Epithelial cell of proximal tubule (primary cell): ENCODE measurements at places on chromosomes 4 and X. TPM values are rescaled to one million over a fixed set of nuclear protein-coding genes. Genes with fewer than 3 reads are reported as not detected.

DNA sequence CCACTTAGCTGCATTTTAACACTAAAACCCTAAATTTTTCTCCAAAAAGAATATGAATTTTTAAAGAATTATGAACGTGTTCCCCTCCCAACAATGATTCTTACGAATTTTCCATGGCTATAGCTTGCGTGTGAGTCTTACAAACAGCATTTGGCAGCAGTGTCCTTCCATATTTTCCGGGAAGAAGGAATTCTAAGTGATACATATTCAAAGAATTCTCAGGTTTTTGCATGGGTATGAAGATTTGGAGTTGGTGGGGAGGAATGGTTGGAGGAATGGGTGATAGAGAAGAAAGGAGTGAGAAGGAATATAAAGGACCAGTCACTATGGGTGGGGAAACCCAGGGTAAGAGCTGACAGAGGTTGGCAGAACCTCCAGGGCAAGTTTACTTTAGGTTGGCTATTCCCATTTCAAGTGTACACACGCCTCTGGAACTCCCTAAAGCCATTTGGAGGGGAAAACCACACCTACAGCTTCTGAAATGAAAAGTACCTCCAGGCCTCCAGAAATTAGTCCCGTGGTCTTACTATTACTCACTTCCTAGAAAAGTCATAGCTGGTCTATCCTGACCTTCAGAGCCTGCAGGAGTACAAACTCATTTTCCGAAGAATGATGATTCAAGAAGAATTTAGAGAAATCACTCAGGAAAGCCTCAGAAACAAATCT lies 420.8 kb upstream of the DIPK2B start:
- DNase-seq: peak; percentile 30

GRCh38 chr4:7104366-7105031 lies 36.6 kb upstream of the GRPEL1 start:
- DNase-seq: no peak

DNA sequence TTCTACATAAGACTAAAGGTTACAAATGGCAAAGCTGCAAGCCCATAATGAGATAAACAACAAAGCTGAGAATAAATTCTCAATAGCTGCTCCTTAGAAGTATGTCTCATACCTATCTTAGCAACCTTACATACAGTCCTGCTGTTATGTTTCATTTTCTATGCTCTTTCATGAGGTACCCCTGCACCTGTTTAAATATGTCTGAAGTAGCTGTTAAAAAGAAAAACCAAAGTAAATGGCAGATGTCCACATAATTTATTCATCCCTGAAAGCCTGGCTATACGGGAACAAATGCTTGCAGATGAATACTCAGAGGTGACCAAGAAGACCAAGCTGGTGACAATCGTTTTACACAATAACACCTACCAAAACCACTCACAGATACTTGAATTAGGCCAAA lies 22.5 kb downstream of the PPA2 start:
- no peak for DNase-seq

DNA sequence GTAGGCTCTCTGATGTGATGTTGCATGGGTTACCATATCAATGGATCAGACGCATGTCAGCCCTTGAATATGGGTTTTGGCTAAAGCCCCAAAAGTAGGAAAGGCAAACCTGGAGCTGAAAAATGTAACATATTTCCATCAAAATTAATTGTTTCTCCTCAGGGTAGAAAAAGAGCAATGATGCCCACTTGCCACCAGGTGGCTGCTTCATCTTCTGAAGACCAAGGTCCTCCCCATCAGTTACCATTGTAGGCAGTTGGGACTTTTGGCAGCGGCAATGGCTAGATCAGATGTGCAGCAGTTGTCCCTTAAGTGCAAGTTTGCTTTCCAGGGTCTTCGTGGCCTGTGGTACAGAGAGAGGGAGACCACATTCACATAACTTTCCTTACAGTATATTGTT lies 118.2 kb downstream of the NAF1 start:
- DNase-seq: peak; percentile 4

GRCh38 chrX:79082899-79083298 lies 61.6 kb upstream of the GPR174 start:
- DNase-seq: no peak

GRCh38 chr4:165631208-165631894 lies 241.7 kb upstream of the TLL1 start:
- no peak for DNase-seq

- no peak for DNase-seq
Measured at GRCh38 chrX:150352114-150352513, 11.0 kb upstream of the MAMLD1 start.

DNA sequence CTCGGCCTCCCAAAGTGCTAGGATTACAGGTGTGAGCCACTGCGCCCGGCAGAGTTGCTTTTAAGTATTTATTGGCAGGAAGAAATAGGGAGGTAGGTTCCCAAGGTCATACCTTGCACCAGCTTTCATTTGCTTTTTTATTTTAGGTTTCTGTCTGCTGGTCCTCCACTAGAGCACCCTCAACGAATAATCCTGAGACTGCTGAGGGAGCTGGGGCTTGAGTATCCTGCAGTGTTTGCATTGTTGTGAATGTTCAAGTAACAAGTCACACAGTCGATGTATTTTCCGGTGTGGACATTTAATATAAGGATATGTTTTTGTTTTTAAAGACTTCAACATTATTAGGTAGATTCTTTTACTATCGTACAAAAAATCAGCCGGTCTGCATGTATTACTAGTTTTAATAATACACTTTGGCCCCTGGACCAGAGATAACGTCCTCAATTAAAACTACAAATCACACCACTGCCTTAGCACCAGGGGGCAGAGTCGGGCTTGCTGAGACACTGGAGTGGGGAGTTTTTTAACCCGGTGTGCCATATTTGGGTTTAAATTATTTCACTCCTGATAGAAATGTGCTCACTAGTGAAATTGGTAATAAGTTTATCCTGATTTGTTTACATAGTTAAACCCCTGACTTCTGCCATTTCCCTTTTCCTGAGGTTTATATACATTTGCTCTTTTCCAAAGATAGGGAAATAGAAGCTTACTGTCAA lies 11.6 kb downstream of the SMIM20 start:
- no peak for DNase-seq

DNA sequence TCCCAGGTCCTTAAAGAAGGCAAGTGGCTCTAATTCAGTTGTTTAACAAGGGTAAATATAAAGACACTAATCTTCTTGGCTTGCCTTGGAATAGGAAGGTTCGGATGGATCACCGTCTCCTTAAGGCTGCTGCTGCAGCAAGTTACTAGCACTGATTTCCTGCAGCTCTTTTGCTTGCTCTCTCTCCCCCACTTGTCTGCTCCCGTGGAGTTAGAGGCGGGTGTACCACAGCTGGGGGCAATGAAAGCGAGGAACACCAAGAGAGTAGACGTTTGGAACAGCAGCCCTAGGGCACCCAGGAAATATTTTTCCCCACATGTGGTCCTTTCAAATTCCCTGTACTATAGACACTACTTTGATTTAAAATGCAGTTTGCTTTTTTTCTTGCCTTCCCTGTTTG lies 202.2 kb downstream of the SH2D1A start:
- no peak for DNase-seq

- no peak for DNase-seq
Measured at GRCh38 chr4:51866835-51867234, 23.9 kb downstream of the DCUN1D4 start.

- no peak for DNase-seq
Measured at GRCh38 chrX:150014525-150014924, 76.2 kb upstream of the EOLA2 start.

GRCh38 chr4:173411106-173411693 lies 12.3 kb upstream of the SCRG1 start:
- no peak for DNase-seq

The SLC34A2 gene
- 1.6 and 14.8 TPM in 2 replicates for total RNA-seq

The SETD7 gene
- 21.7 and 29.4 TPM in 2 replicates for total RNA-seq

The MAGEA1 gene
- total RNA-seq: not detected in 2 replicates

The SPOCK3 gene
- total RNA-seq: 0.06 and 0.22 TPM in 2 replicates

The SASH3 gene
- total RNA-seq: not detected in 2 replicates

The TRIM61 gene
- 0.94 TPM in 1 of 2 replicates, not detected in the other for total RNA-seq

The PIGA gene
- total RNA-seq: 8.8 and 9.5 TPM in 2 replicates

The PCYT1B gene
- 0.12 and 3.5 TPM in 2 replicates for total RNA-seq

The GC gene
- total RNA-seq: not detected in 2 replicates
